MCF 10A (cell line): ENCODE measurements at places on chromosomes 3 and 15. TPM values are rescaled to one million over a fixed set of nuclear protein-coding genes. Genes with fewer than 3 reads are reported as not detected.

- no peak for DNase-seq
Measured at GRCh38 chr15:72570059-72570458, 84.4 kb upstream of the GOLGA6B start.

GRCh38 chr3:142159083-142159740, 9.9 kb upstream of the TFDP2 start:
- no peak for DNase-seq

- DNase-seq, result no peak
Measured at GRCh38 chr3:69712933-69713332, 26.3 kb upstream of the MITF start.

GRCh38 chr3:180804916-180805315, 107.6 kb upstream of the FXR1 start:
- DNase-seq, result peak; percentile 55

DNA sequence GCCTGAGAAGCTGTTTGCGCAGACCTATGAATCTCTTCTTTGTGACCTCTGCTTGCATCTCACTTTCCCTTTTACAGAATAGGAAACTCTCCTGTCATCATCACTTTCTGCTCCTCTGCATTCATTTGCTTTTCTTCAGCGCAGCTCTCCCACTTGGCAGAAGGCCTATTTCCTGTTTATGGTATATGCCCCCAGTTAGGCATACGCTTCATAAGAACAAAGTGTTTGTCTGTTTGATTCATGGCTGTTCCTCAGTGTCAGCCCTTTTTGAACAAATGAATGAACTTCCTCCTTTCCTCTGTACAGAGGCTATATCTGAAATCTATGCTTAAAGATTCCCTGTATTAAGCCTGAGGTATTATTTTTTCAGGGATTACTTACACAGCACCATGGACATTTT, 1216.9 kb upstream of the GBE1 start:
- DNase-seq, result no peak

DNA sequence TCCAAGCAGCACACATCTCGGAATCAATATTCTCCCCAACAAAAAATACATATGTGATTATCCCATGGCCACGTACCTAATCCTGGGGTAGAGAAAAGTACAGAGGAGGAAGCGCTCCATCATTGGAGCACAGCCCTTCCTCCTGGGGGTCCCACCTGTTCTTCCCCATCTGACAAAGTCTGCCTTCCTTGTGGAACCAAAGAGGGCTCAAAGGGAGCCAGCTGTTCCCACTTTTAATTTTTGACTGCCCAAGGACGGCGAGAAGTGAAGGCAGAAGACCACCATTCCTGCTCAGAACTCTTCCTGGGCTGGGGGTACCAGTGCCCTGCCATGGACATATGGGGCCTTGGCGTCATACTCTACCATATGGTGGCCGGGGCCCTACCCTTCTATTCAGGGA, 14.1 kb upstream of the FANCD2 start:
- no peak for DNase-seq

GRCh38 chr3:190865828-190866227, 3.3 kb upstream of the GMNC start:
- peak; percentile 59 for DNase-seq

DNA sequence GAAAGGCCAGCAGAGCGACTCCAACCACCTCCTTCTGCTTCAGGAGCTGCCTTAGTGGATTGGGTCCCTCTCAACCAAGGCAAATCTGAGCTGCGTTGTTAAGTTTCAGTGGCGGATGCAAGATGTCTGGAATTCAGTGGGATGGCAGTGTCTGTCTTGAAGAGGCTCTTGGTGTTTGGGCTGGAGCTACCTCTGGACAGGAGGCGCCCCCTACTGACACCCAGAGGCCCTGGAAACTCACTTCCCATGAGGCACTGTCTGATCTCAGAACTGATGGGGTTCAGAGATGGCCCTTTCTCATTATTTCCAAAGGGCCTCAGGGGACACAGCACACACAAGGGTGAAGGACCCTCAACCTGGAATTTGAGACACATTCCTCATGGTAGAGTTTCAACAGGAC, 6.0 kb upstream of the SLC28A1 start:
- peak; percentile 54 for DNase-seq

GRCh38 chr3:170128259-170128976, 53.1 kb downstream of the PHC3 start:
- DNase-seq, result peak; percentile 5

DNA sequence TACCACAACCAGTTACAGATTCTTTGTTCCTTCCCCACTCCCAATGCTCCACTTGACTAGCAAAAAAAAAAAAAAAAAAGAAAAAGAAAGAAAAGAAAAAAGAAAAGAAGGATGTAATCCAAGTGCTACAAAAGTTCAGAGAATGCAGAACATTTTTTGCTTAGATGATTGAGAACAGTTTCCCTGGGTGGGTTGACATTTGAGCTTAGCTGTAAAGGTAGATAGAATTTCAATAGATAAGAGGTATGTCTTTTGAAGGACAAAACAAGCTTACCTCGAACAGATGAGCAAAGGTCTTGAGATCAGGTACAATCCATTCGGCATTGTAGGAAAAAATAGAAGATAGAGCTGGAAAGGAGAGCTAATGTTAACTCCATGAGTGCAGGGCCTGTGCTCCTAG, 344.6 kb upstream of the NECTIN3 start:
- DNase-seq, result no peak

DNA sequence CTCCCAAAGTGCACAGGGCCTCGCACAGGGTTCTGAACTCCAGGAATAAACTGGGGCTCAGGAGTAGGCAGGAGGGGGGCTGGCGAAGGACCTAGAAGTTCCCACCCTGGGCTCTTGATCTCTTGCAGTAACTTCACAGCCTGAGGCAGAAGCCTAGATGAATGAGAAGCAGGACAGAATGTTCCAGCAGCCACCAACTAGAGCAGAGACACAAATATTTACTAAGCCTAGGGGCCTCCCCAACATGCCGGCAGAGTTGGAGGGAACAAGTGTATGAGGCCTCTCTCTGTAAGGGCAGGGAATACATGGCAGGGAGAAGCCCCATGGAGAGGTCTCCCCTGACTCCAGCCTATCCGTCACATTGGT, 25.3 kb upstream of the C15orf39 start:
- DNase-seq, result no peak

GRCh38 chr3:72078676-72079368, 293.9 kb upstream of the PROK2 start:
- DNase-seq, result no peak

DNA sequence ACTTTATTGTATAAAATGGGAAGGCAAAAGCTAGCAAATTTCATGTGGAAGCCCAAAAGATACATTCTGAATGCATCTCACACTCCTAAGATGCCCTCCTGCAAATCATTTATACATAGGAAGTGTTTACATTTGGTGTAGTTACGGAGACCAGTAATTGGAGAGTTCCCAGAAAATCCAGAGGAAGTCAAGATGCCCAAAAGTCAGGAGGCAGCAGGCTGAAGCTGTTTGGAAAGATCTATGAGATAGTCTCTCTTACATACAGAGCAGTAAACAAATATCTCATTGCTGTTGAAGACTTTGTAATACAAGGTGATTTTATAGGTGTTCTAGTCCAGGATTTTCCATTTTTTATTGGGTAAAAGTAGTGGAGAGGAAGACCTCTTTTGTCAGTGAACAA, 8.8 kb downstream of the KLHL24 start:
- no peak for DNase-seq

DNA sequence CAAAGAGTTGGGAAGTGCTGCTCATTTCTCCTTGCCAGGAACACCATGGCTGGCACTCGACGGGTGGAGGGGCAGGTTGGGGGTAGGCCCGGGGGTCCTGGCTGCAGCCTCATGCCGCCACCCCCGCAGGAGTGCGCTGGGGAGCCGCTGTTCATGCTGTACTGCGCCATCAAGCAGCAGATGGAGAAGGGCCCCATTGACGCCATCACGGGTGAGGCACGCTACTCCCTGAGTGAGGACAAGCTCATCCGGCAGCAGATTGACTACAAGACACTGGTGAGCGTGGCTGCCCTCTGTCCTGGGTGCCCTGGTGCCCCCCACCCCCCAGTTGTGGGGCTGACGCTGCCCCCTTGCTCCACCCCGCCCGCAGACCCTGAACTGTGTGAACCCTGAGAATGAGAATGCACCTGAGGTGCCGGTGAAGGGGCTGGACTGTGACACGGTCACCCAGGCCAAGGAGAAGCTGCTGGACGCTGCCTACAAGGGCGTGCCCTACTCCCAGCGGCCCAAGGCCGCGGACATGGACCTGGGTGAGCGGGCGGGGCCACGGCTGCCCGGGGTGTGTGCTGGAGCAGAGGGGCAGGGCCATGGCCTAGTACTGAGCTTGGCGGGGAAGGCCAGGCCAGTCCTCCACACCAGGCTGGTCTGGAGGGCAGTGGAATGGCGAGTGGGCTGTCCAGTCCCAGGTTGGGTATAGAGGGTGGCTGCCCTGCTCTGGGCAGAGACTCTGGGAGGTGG, 45.1 kb downstream of the PLXNA1 start:
- DNase-seq, result no peak

GRCh38 chr3:117962750-117963149, 1071.9 kb downstream of the IGSF11 start:
- DNase-seq, result no peak

DNA sequence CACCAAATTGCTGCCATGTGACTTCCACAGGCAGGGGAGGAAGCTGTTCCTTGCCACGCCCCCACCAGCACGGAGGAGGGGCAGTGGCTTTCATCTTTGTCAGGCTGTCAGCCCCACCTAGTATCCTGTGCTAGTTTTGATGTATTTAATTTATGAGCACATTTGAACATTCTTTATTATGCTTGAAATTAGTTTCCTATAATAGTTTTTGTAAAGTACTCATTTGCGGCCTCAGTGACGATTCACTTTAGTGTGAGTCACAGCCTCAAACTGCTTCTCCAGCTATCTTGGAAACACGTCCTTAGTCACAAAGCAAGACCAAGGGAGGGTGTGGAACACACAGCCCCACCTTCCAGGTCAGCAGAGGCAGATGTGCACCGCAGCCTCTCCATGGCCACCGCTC, 239.9 kb upstream of the ATP10A start:
- no peak for DNase-seq

GRCh38 chr3:33954956-33955355, 156.5 kb downstream of the PDCD6IP start:
- DNase-seq, result peak; percentile 24

DNA sequence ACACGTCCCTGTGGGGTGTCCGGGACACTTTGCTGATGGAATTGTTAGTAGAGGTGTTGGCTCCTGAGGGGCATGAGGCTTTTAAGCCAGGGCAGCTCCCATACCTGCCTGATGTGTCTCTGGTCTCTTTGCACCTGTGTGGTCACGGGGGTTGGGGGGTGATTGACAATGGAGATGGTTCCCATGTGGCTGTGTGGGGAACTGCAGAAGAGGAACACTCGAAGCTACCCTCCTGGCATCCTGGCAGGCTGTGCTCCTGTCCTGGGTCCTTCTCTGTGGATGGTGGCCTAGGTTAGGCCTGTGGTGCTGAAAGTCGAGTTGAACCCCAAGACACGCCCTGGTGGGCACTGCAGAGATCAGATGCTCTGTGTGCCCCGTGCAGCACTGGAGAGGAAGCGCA, 73.4 kb downstream of the HMCES start:
- no peak for DNase-seq

GRCh38 chr3:196918968-196919367, 23.4 kb downstream of the NCBP2 start:
- no peak for DNase-seq

GRCh38 chr3:43958005-43958770, 267.4 kb downstream of the ABHD5 start:
- DNase-seq, result no peak

- no peak for DNase-seq
Measured at GRCh38 chr3:38723569-38724391, 74.3 kb upstream of the SCN5A start.

DNA sequence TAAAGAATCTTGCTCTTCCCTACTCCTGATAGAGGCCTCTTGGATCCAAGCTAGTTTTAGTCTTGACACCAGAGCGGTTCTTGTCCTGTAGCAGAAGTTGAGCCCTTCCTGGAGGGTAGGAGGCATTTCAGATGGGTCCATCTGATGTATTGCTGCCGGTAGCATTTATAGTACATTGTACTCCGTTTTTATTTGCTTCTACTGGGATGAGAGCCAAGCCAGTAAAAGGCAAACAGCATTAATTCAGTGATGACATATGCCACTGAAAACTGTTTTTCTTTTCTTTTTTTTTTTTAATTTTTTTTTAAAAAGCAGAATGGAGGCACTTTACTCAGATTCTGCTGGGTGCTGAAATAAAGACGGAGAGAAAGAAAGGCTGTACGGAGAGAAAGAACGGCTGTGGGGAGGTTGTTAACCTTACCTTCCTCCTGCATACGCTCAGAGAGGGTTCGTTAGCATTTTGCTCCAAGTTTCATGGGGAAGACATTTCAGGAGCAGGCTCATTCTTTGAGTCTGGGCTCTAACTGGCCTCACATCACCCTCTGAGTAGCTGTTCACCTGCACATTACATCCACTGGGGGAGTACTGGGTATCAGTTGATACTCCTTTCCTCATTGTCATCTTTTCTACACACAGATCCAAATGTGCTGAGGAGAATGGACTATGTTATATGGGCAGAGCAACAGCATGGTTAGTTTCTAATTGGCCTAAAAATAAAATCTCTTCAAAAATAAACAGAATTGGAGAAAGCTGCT, 161.5 kb downstream of the FEZF2 start:
- DNase-seq, result no peak

DNA sequence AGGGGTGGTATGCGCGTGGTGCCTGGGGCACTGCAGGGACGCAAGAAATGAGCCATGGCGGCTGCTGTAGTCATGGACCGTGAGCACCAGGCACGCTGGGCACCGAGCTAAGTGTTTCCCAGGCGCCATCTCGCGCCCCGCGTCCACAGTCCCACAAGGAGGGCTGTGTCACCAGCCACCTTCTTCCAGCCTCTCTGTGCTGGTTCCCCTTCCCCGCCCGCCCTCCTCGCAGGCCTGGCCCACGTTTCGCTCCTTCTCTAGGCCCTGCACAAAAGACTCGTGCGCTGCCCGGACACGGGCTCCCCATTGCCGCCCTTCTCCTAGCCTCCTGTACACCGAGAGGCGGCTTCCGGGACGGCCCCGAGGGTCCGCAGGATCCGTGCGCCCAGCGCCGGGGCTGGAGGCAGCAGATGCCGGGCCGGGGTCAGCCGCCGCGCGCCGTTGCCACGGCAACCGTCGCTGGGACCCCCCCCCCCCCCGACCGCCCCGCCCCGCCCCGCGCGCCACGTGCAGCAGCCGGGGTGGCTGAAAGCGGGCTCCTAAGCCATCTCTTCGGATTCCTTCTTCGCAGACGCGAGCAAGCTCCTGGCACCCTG, 113.4 kb downstream of the SRGAP3 start:
- no peak for DNase-seq

DNA sequence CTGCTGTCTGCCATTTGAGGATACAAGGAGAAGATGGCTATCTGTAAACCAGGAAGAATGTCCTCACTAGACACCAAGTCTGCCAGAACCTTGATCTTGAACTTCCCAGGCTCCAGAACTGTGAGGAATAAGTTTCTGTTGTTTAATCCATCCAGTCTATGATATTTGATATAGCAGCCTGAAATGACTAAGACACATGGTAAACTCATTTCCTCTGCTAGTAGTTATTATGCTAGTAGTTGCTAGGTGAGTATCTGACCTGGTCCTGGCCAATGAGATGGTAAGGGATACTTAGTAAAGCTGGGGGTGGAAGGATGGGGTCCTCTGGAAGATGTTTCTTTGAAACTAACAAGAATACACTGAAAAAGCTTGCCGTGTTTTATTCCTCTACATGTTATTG, 280.7 kb upstream of the ARHGEF26 start:
- DNase-seq, result no peak

Gene THPO
- not detected in 2 replicates for total RNA-seq

Gene PRSS50
- total RNA-seq, result not detected in 2 replicates

Gene DNASE1L3
- not detected in 2 replicates for total RNA-seq

Gene TTLL13
- total RNA-seq, result 0.47 TPM in 1 of 2 replicates, not detected in the other

Gene CD200
- total RNA-seq, result 0.44 TPM in 1 of 2 replicates, not detected in the other

Gene SV2B
- total RNA-seq, result 0.44 and 0.96 TPM in 2 replicates

Gene THRB
- 3.8 and 4.2 TPM in 2 replicates for total RNA-seq

Gene XIRP1
- not detected in 2 replicates for total RNA-seq

Gene COX5A
- total RNA-seq, result 295 and 339 TPM in 2 replicates

Gene RFTN1
- 2.1 and 4.5 TPM in 2 replicates for total RNA-seq

Gene ST8SIA2
- not detected in 2 replicates for total RNA-seq
